ENCODE measurements at places on chromosomes 2 and 18.
A peak's percentile ranks its signal among the peaks of the same experiment; 100 is the strongest.

DNA sequence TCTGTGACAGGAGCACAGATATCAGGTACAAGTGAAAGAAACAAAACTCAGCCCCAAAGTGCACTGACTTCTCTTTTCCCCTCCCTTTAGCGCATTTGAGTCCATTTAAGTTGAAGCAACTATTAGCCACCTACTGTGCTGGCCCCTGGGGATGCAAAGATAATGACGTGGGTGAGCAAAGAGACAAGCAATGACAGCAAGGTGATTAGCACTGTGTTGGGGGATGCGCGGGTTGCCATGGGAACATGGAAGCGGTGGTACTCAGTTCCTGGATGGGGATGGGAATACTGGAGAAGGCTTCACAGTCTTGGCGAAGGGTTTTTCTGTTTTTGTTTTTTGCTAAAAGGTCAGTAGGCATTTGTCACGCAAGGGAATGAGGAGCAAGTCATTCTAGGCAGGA is 205.8 kb downstream of the LDLRAD4 start:
- no peak for ATAC-seq

GRCh38 chr2:28481905-28482304 is 14.0 kb upstream of the PLB1 start:
- no peak for ATAC-seq

DNA sequence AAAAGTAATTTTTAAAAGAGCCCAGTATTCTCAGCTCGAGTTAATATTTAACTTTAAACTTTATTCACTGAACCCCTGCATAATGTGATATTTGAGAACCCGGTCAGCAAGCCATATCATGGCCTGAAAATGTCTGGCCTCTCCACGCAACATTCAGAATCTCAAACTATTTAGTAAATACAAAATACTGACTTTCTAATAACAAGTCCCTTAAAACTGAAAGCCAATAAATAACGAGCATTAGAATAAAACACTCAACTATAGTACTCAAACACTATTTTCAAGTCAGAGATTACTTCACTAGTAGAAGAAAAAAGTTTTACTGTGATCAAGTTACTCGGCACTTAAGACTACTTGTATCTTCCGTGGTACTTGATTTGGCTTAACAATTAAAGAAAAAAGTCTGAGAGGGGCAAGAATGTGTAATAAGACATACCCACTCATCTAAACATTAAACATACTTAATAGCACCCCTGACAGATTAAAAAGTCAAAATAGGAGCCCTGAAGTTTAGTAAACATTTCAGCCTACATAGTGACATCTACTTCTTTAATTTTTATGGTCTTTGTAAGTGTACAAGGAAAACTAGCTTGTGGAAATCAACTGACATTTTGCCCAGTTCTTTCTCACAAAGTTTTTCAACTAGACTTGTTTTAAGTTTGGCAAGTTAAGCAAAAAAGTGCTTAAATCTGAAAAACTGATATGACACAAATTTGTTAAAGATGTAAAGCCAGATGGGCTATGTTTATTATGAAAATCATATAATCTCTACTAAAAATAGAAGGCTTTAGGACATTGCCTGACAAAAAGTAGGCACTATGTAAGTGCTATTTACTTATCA is 38.2 kb downstream of the RTN4 start:
- no peak for ATAC-seq

GRCh38 chr2:208010506-208010905 is 14.8 kb downstream of the PLEKHM3 start:
- no peak for ATAC-seq

- no peak for ATAC-seq
Measured at GRCh38 chr2:238325694-238326093, 5.4 kb downstream of the TRAF3IP1 start.

- ATAC-seq, result no peak
Measured at GRCh38 chr2:189654641-189655040, 6.6 kb upstream of the ASNSD1 start.

DNA sequence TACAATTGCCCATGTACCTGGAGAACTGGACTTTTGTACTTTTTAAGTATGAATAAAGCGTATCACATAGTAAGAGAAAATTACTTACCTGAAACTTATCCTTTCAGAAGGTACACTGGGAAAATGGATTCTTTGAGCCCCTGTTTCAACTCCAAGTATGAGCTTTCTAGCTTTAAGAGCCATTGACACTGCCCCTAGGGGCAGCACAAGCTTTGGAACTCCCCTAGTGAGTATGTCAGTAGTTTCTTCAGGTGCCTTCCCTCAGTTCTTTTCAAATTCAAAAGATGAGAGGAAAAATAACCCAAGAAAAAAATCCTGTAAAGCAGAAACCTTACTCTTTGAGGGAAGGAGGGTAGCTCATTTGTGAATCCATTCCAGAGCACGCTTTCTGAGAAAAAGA is 124.1 kb downstream of the MEMO1 start:
- no peak for ATAC-seq

DNA sequence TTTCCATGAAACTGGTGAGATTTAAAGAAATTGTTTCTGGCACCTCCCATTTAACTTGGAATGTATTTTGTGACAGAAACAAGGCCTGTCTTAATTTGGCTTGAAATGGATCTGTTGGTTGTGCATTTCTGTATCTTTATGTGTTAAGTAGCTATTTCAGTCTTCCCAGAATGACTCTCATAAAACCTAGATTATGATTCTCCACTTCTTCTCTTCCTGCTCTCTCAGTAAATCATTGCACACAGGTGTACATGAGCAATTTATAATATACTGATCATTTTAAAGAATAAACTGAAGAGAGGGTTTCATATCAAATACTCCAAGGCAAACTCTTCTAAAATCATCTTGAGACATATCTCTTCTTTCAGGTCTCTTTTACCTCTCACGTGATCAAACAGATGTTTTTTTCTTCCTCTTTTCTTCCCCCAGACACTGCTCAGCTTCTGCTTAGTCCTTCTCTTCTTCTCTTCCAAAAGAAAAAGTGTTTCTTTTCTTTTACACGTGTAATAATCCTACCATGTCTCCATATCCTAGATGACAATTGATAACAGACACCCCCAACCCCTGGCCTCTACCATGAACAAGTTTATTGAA is 112.0 kb downstream of the PPP1R1C start:
- no peak for ATAC-seq

DNA sequence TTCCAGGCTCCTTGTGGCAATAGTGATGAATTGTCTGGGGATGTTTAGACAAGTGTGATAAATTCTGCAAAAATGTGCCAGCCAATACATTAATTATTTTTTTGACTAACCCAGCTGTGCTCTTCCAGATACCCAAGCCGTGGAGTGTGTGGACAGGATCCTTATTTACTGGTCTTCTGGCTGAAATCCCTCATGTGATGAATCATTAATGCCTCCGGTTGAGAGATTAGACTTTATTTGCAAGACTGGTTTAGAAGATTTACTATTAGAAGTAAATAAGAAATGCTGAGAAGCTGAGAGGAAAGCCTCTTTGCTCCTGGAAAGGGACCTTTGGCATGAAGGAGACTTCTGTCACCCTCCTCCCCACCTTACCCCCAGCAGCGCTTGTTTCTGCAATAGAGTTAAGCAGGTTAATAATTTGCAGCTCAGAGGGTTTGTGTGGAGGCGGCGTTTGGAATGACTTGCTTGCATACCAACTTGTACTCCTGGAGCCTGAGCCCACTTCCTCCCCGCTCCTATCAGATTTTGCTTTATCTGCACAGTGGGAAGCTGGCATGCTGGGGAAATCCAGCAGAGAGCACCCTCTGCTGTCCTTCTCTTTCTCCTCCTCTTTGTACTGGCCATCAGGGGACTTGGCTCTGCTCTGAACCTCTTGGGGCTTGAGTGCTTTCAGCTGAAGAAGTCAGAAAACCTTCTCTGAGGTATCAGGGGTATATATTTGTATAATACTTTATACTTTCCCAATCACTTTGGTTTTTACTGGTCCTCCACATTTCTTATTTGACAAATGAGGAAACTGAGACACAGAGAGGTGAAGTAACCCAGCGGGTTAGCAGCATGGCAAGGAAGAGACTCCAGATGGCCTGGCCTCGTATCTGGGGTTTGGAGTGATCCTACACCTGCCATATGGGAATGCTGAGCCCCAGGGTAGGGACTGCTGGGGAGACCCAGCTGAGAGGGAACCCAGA is 16.3 kb downstream of the SLC3A1 start:
- peak; percentile 48 for ATAC-seq

DNA sequence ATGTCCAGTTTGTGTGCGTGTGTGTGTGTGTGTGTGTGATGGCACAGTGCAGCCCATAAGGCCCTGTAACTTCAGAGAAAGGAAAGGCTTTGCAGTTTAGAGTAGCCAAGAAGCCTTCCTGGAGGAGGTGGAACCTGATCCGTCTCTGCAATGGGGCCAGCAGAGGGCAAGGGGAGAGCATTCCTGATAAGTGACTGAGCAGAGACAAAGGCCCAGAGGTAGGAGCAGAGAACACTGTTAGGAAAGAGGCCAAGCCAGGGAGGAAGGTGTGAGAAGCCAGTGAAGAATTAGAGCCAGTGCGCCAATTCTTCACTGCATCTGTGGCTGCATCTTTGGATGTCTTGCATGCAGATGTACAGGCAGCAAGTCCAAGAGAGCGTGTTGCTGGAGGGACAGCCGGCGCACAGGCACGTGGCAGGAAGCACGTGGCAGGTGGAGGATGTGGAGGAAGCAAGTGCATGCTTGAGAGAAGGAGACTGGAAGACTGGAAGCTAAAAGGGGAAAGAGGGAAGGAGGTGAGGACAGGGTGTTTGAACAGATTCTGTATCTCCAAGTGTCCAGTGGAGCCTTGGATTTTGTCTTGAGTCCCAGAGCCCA is 196.3 kb downstream of the CTIF start:
- ATAC-seq, result no peak

All from gastroesophageal sphincter (tissue), 4 donors.